Mesenchymal stem cell (in vitro differentiated cells and primary cell): ENCODE measurements at places on chromosomes 7 and 10.

DNA sequence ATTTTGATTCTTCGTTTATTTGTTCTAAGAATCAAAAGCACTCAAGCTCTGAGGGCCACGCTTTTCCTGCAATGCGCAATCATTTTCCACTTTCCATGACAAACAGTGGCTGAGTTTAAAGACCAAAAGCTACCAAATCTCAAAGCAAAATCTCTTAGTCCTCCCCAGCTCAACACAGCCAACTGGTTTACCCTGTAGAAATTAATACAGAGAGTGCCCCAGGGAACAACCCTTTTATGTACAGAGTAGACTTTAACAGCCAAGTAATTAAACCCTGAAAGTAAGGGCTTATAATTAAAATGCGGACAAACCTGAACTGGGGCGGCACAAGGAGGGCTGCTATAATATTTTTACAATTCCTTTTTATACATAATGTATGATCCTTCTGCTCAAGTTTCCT, 53.2 kb downstream of the FAM53B start:
- no peak for DNase-seq

DNA sequence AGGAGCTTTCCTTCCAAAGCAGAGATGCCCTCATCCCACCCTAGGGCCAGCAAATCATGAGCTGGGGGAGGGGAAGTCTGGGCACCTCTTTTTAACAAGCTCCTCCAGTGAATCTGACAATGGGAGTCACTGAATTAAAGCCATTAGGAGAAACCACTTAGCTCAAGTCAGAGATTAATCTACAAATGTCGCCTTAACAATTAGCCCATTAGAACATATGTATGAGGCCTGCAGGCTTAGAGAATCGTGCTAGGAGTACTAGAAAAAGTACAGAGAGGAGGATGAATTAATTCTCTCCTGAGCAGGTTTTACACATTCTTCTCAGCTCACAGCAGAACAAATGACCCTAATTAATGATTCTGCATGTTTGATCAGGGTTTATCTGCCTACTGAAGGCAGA, 381.3 kb downstream of the KCNMA1 start:
- no peak for DNase-seq

DNA sequence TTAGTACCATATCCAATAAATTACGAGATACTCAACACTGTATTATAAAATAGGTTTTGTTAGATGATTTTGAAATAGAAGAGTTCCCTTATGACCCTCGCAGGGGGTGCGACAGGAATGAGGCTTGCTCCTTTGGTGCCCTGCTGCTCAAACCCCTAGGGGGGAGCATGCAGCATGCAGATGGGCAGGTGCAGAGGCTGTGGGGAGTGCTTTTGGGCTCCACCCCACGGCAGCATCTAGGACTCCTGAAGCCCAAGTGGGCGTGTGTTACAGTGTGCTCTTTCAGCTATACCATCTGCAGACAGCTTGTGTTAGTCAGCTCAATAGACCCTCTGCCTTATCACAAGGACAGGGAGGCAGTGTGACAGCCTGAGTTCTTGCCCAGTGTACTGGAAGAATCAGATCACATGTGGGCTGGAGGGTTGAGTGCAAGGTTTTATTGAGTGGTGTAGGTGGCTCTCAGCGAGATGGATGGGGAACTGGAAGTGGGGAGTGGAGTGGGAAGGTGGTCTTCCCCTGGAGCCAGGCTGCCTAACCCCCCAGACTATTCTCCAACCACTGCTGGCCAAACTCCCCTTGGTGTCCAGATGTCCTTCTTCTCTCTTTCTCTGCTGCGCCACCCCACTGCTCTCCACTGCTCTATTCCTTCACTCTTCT, 3.1 kb upstream of the MRC1 start:
- no peak for DNase-seq

DNA sequence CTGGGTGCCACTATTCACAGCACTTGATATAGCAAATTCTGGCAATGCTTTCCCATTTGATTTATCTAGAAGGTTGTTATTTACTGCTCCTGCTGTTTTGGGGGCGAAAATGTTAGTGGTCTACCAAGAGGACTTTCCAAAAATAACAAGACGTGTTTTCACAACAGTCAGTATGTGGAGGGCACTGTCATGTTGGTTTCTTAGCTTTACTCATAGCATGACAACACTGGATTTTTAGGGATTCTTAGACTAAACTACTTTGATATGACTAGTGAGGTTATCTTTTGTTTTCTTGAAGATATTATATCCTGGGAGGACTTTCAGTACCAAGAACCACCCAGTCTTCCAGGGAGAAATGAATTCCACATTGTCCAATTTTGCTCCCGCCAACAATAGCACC, 49.4 kb downstream of the NUDCD3 start:
- DNase-seq = no peak

- no peak for DNase-seq
These were observed 3.4 kb upstream of the GRM8 start for GRCh38 chr7:127256041-127256725.

DNA sequence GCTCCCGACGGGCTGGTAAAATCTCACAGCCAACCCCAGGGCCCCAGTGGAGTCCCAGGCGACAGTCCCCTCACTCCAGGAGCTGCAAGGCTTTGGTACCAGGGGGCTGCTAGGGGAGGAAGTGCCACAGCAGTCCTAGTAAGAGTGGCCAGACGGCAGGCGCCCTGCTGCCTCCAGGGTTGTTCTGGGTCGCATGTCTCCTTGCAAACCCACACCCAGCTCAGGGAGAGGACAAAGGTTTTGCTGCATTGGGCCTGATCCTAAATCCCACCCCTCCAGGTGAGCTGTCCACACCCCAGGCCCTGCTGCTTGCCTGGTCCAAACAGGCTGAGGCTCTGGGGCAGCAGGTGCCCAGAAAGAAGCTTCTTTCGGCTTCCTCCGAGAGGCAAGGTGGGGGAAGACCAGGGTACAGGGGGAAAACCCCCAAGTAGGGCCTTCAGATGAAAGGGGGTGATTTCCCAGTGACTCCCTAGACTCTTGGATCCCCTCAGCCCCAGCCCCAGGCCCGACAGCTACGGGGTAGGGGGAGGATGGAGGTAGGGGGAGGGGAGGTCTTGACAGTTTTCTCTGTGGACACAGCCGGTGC, 4.2 kb upstream of the KCP start:
- DNase-seq = no peak

DNA sequence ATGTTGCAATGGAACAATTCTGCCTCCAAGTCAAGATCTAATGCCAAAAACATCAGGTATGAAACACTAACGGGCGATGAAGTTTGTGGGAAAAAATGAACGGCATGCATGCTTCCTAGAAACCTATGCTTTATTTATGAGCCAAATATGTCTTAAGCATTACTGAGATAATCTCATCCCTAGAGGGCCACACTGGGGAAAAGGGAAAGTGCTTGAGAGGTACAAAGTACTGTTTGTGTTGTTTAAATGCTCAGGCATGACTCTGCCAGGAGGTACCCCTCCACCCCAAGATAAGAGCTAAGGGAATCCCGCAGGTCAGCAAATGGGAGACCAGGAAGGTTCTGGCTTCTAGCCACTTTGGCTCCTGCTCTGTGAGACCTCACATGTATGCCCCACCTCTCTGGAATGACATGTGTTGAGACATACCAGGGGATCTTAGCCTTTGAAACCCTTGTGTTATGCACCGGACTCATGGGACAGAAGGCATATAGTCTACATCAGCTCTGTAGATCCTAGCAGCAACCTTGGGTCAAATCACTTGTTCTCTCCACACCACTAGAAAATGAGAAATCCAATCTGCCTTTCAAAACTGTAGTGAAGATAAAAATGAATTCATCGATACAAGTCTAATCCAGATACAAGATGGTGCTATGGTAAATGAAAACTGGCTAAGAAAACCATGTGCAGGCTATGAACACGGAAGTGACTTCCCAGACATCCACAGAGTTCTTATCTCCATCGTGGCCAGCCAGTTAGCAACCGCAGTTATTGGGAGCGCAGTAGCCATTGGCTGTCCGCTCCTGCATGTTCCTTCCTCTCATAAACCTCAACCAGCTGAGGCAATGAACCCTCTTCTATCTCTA, 61.0 kb downstream of the CREB3L2 start:
- DNase-seq = peak; percentile 50

DNA sequence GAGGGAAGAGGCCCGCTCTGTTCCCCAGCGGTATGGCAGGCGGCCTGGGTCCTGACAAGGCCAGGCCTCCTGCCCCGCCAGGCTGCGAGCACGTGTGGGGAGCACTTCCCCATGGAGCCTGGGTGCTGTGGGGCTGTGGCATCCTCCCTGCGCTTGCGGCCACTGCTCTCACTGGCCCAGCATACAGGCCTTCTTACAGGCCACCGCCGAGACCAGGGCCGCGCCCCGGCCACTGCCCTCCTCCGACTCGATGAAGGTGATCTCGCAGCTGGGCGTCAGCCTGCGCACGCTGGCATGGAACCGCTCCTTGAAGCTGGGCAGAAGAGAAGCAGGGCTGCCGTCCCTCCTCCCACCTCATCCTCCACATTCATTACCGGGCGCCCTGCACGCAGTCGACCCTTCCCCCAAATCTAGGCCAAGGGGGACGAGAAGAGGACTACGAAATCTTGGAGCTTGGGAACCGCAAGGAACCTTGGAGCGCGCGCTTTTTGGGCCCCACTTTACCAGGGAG, 3.9 kb upstream of the MYL7 start:
- no peak for DNase-seq

DNA sequence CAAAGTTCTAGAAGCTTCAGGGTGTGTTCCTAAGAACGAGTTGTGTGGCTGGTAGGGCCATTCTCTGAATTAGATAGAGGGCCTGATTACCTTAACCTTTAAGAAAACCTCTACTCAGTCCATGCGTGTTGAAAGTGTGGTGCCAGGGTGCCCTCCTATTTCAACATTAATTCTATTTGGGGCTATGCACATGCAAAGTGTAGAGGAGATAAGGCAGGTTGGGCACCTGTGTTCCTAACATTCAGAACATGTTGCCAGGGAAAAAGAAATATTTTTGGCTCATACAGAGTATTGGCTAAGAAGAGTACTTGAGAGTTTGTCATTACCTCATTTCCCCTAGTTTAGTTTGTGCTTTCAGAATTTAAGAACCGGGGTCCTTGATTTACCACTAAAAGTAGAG, 20.6 kb downstream of the SLC26A3 start:
- DNase-seq = no peak

DNA sequence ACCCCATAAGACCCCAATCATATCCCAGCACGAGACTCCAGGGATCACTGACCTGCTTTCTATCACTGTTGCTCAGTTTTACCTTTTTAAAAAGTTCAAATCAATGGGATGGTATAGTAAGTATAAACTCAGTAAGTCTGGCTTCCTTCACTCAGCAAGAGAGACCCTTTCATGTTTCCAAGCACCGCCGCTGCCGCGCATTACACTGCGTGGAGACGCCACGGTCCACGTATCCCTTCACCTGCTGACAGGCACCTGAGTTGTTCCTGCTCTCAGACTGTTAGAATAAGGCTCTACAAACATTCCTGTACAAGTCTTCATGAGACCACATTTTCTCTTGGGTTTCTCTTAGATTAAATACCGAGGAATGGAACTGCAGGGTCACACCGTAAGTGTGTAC, 28.3 kb downstream of the MAD1L1 start:
- no peak for DNase-seq

GRCh38 chr7:37448636-37449361, at the start of gene ELMO1:
Gene ELMO1, minus strand, starts transcription at chr7:37448864. Its CDS starts 106,174 bp downstream, at chr7:37342690.
- DNase-seq = peak; percentile 70

GRCh38 chr7:154912871-154913637, 89.9 kb downstream of the PAXIP1 start:
- no peak for DNase-seq

- DNase-seq = peak; percentile 45
These were observed at the start of gene VSTM4 for GRCh38 chr10:49115015-49115795. Gene VSTM4, minus strand, starts transcription at chr10:49115522. Its CDS starts 37 bp downstream, at chr10:49115485.

- DNase-seq = peak; percentile 41
These were observed 439 bp upstream of the EMX2 start for GRCh38 chr10:117541909-117542705.

GRCh38 chr10:131086094-131086493, 225.4 kb downstream of the TCERG1L start:
- no peak for DNase-seq

GRCh38 chr10:7819121-7819460, 786 bp downstream of the TAF3 start:
- DNase-seq = peak; percentile 66

DNA sequence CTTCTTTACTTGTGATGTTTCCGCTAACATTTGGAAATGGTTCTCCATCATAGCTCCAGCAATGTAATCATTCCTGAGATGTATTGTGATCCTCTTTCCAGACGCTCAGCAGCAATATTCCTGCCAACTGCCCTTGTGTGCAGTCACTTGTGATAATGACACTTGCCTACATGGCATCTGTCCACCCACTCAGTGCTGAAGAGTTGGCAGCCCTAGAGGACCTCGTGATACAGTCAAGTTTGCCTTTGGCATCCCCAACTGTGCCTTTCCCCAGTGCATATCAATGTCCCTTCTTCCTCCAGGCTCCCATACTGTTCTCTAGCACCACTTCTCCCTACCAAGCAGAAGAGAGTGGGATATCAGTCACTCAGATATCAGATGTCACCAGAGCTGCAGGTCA, 64.9 kb downstream of the MYOF start:
- DNase-seq = no peak

DNA sequence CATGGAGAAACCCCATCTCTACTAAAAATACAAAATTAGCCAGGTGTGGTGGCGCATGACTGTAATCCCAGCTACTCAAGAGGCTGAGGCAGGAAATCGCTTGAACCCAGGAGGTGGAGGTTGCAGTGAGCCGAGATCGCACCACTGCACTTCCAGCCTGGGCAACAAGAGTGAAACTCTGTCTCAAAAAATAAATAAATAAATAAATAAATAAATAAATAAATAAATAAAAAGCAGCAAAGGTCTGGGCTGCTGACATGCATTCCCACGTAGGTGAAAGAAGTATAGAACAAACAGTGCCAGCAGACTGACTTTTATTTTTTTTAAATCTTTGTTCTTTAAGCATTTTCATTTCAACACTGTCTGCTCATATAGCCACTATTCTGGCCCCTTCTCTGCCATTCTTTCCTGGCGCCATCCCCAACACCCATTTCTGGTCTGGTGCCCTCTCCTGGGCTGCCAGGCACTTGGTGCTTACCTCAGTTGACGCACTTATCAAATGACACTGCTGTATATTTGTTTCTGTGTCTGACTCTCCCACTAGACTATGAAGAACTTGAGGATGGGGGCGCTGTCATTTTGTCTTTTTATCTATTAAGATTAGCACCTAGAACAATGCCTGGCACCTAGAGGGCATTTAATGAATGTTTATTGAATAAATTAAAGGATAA, 15.6 kb downstream of the FAM107B start:
- no peak for DNase-seq

- no peak for DNase-seq
These were observed 131.8 kb upstream of the TRIM24 start for GRCh38 chr7:138328215-138328614.
